ENCODE measurements at places on chromosomes 16 and 17.

DNA sequence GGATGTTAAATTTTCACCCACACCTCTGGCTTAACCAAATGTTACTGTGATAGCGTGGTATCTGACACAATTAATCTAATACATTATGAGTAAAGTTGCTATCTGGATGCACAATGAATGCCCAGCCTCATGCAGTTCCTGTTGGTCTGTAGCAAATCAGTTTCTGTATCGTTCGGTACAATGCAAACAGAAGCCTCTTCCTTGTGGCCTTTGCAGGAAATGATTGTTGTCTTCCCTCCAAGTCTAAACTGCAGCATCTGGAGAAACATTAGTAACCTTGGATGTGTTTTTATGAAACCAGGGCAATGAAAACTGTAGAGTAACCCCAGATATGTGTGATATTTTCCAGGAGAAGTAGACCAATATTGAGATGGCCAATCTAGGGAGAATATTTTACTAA lies 46.8 kb downstream of the CYB561 start:
- no peak for DNase-seq

GRCh38 chr17:66678827-66679226 lies 156.1 kb upstream of the CACNG5 start:
- DNase-seq, result no peak

GRCh38 chr17:56581635-56582627 lies 11.6 kb upstream of the NOG start:
- no peak for DNase-seq

DNA sequence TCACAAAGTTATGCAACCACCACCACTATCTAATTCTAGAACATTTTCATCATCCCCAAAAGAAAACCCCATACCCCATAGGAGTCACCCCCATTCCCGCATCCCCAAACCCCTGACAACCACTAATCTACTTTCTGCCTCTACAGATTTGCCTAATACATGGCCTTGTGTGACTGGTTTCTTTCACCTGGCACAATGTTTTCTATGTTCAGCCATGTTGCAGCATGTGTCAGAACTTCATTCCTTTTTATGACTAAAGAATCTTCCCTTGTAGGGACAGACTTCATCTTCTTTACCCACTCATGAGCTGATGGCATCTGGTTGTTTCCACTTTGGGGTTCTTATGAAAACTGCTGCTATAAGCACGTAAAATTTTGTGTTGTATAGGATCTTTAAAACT lies 34.6 kb downstream of the CYTH1 start:
- no peak for DNase-seq

GRCh38 chr16:19846436-19846835 lies 38.2 kb downstream of the GPRC5B start:
- no peak for DNase-seq

- no peak for DNase-seq
These were observed 15.0 kb downstream of the CAVIN1 start for GRCh38 chr17:42408061-42408460.
